ENCODE measurements at places on chromosomes 7 and 10.
A peak's percentile ranks its signal among the peaks of the same experiment; 100 is the strongest.

GRCh38 chr10:106089855-106090254, 1074.7 kb downstream of the SORCS1 start:
- no peak for DNase-seq

- DNase-seq, result no peak
These were observed 16.9 kb downstream of the LHPP start for GRCh38 chr10:124478515-124478914.

GRCh38 chr10:56745490-56745889, 384.4 kb upstream of the ZWINT start:
- no peak for DNase-seq

- no peak for DNase-seq
These were observed 640.2 kb downstream of the ARL4A start for GRCh38 chr7:13327669-13328068.

DNA sequence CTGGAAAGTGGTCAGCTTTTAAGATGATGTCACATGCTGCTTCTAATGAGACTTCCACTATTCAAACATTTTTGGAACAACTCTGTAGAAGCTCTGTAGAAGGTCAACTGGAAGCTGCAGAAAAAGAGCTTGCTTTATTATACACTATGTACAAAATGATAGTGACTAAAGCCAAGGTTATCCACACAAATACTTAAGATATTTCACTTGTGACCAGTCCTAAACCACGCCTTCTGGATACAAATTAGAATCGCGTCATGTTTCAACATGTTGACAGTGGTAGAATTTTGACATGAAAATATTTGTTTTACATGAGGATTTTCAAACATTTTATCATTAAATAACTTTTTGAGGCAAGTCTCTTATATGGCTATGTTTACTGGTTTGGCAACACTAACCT, 499.6 kb upstream of the PHF14 start:
- DNase-seq, result no peak

GRCh38 chr10:61869774-61870525, 31.5 kb upstream of the ARID5B start:
- DNase-seq, result no peak

GRCh38 chr7:33744293-33745075, 160.9 kb upstream of the BMPER start:
- no peak for DNase-seq

GRCh38 chr10:79488870-79489269, 23.5 kb upstream of the EIF5AL1 start:
- no peak for DNase-seq

DNA sequence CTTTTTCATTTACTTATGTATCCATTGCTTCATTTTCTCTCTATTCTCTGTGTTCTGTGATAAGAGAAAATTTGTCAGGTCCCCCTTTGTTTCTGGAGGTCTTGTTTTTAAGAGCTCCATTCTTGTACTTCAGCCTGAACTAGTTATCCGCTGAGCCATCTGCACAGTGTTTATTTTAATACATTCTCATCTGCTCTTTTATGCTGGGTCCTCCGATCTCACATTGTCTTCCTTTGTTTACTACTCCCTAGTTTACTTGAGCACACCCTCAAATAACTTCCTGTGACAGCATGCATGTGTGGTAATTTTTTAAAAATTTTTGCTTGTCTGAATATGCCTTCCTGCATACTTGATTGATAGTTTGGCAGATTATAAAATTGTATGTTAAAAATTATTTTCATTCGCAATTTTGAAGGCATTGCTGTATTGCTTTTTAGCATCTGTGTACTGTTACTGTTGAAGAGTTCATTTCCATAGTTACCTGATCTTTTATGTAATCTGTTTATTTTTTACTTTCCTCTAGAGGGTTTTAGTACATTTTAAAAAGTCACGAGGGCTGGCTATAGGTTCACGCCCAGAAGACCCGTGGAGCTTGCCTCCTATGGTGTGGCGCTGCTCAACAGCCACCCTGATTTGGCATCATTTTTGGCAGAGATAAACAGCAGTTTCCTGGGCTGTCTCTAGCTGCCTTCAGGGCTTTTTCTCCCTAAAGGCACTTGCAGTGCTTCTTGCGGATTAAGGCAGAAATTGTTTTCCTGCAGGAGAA, 31.9 kb downstream of the RSBN1L start:
- no peak for DNase-seq

- DNase-seq, result peak; percentile 82
These were observed 52.3 kb upstream of the DGKI start for GRCh38 chr7:137898839-137899721.

DNA sequence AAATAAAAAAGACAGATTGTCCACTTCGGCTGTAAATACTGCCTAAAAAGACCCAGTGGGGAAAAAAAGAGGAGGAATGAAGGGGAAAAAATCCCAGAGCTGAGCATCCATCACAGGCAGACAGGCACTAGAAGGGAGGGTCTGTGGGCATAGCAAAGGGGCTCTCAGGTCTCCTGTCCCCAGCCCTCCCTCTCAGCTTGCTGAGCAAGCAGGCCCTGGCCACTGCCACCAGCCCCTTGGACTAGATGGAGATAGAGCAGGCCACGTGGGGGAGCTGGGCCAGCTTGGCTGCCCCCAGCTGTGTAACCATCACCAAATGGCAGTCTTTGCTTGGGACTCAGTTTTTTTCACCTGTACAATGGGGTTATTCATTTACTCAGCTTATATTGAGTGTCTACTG, 141.6 kb upstream of the UNC5B start:
- no peak for DNase-seq

- DNase-seq, result no peak
These were observed 807 bp upstream of the MINPP1 start for GRCh38 chr10:87503886-87504285.

DNA sequence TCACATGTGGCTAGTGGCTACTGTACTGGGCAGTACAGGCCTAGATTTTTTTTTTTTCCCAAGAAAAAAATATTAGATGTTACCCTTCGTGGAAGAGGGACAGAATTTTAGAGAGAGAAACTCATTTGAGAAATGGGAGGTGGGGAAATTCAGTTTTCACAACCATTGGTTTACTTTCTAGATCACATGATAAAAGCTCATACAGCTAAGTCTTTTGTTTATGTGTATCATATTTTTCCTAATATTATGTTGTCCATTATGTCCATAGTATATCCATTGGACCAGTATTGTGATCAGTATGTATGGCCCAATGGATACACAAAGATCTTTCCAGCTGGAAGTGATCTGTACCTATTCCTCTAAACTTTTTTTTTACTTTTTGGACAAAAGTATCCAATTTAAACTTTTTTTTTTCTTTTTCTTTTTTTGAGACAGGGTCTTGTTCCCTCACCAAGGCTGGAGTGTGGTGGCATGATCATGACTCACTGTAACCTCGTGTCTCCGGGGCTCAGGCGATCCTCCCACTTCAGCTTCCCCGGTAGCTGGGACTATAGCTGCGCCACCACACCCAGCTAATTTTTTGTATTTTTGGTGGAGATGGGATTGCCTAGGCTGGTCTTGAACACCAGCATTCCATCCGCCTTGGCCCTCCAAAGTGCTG, 4.1 kb downstream of the CALU start:
- no peak for DNase-seq

DNA sequence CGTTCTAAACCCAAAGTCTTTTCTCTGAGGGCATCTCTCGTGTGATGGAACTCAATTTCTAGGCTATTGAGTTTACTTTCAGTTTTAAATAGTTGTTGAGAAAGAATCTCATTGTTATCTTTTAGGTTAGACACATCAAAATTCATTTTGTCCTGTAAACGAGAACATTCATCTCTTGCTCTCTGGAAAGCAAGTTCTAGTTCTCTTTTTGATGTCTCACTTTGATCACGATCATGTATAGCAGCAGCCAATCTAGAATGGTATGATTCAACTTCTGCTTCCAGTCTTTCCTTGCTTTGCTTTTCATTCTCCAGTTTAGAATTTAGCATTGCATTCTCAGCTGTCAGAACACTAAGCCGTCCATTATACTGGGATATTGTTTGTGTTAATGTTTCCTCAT, 65.1 kb downstream of the ANKRD26 start:
- no peak for DNase-seq

GRCh38 chr7:15686295-15686956, at the start of gene MEOX2:
TSS of gene MEOX2 (minus strand) at chr7:15686683. CDS start at chr7:15686402, 281 bp downstream.
- no peak for DNase-seq

- DNase-seq, result no peak
These were observed 199.5 kb downstream of the REEP3 start for GRCh38 chr10:63720676-63721075.

DNA sequence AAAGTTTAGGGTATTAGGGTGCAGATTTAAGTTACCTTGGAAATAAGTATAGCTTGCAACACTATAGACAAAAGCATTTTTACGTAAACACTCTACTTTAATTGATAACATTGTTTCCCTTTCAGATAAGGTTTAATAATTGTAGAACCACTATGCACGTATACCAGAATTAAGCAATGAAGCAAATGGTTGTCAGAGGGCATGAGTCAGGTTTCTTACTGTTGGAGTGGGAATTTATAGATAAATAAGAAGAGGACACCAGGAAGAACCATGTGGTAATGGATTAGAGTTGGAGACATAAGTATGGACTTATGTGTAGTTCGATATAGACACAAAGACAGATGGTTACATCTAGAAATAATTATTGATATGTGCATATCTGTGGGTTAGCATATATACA, 355.6 kb downstream of the ETV1 start:
- DNase-seq, result no peak

- DNase-seq, result no peak
These were observed 600.5 kb downstream of the TYW1 start for GRCh38 chr7:67597161-67597560.

DNA sequence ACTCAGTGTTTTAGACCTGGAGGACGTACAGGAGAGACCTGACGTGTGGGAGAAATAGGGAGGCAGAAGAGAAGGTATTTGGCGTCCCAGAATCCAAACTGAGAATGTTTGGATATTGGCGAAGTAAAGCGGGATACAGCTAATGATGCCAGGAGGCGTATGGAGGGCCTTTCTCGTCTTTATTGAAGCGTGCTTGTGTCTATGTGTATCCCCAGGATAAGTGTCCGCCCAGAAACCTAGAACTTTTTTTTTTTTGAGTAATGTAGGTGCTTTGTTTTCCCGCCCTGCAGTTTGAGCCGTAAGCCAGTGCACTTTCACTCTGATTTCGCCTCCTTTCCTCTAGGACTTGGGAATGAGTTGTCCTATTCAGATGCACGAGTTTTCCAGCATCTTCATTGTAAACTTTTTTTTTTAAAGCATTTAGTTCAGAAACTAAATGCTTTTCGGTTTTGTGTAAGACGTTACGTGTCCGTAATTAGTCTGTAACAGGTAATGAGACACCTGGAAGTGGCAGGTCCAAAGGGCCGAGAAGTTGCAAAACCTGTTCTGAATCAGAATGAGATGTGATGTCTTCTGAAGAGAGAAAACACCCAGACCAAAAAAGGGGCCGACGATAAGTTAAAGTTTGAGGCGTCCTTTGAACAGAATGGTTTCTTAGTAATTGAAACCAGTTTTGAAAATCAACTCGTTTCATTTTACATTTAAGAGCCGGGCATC, 746 bp downstream of the ARL5B start:
- no peak for DNase-seq

DNA sequence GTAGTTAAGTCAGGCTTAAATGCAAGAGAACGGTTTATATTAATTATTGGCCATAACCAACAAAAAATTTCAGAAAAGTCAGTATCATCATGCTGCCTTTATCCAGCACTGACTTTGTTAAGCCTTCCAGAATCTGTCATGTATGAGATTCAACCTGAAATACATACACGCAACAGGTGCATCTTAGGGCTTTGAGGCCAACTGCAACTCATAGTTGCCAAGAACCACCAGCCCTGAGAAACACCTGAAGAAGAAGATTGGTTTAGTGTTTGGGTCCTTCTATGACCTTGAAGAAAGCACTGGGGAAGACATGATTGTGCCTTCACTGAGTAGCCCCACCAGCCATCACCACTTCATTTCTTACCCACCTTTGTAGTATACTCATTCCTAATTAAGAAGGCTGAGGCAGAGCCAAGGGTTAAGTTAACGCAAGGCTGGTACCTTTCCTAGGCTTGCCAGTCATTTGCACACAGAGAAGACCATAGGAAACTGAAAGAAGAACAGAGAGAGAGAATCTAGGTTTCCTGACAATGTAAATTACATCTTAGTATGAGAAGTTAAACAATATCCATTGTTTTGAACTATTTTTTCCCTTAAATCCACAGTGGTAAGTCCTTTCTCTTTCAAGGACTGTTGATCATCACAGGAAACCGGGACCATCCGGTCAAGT, 200.1 kb upstream of the PRKCQ start:
- no peak for DNase-seq

DNA sequence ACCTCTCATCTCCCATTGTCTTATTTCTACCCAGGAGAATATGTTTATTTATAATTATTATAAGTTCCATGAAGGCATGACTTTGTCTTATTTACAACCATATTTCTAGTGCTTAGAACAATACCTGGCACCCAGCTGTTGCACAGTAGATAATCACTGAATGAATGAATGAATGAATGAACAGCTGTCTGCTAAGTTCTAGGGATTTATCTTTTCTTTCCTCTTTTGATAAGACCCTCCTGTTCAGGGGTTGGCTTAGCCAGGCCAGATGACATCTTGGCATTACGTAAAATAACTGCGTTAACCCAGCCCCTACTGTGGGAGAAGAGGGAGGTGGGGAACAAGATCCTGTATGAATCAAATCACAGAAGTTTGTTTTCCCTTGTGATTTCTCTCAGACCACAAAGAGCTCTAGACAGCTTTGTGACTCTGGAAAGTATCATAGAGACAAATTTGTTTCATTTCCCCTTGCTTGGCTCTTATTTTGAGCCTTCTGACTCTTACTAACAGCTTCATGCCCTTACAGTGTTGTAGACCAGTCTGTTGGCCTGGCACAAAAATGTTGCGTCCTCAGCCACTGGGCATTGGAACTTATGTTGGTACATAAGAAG, 8.4 kb downstream of the ZNF862 start:
- DNase-seq, result no peak

GRCh38 chr7:51141451-51142003, 175.1 kb downstream of the COBL start:
- no peak for DNase-seq

GRCh38 chr10:122199070-122199469, 72.0 kb upstream of the BTBD16 start:
- no peak for DNase-seq

- DNase-seq, result no peak
These were observed 59.0 kb downstream of the PODXL start for GRCh38 chr7:131497454-131497853.

DNA sequence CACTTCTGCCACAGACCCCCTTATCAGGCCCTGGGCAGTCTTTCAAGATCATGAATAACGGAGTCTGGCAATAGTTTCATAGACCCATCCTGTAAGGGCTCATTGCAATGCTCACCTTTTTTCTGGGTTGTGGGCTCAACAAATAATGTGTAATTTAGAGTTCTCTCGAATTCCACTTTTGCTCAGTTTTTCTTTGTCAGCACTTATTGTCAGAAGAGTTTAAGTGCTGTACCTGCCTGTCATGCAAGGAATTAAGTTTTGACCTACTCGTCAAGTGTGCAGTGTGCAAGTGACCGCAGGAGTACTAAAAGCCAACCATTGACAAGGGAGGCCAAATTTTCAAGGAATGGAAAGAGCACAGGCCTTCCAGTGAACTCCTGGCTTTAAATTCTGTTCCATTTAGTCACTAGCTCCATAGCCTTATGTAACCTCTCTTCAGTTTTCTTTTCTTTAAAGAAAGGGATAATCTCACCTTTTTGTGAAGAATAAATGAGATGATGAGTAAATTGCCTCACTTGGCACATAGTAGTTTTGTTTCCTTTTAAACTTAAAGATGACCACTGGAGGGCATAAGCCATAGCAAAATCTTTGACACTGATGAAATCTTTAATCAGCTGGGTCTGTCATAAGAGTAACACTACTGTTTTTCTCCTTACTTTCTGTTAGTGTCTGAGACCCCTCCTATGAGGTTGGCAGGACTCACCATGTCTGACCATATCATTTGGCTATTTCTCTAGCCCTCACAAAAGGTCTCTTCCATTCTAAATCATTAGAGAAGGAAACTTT, 313.3 kb downstream of the TYW1 start:
- DNase-seq, result no peak

All from activated naive CD8-positive, alpha-beta T cell treated with anti-CD3 and anti-CD28 coated beads for 36 hours (primary cell).